Renal pelvis (tissue), 12 donors: ENCODE measurements at places on chromosomes 5 and 9.
A peak's percentile ranks its signal among the peaks of the same experiment; 100 is the strongest.

DNA sequence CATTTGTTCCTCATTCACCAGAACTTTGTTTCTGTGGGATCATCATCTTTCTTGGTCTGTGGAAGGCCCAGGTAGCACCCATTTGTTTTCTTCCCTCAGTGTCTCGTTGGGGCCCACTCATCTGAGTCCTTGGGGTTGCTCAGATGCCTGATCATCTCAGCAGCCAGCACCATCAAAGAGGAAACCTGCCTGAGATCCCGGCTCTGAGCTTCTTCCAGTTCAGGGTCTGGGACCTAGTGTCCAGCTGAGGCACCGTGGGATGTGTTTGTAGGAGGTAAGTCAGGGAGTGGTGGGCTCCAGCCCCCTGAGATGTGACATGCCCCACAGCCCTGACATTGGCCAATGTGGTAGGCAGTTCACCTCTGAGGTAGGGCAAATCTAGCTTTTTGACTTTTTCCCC lies 9.4 kb upstream of the CD180 start:
- DNase-seq, result no peak

DNA sequence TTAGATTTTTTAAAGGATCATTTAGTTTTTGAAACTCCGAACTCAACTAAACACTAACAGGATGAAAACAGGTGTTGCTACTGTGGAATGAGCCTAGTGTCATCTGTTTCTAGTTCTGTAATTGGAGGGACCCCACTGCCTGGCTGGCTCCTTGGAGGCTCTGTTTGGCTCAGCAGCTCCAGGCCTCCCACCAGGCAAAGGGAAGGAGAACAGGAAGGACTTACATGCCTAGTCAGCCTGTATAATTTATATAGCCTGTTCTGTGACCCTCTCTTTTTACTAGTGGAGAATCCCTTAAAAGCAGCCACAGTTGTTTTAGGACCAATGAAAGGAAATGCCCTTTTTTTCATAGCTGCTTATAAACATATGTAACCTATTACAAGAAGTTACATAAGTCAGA lies 21.1 kb upstream of the C5orf24 start:
- no peak for DNase-seq

DNA sequence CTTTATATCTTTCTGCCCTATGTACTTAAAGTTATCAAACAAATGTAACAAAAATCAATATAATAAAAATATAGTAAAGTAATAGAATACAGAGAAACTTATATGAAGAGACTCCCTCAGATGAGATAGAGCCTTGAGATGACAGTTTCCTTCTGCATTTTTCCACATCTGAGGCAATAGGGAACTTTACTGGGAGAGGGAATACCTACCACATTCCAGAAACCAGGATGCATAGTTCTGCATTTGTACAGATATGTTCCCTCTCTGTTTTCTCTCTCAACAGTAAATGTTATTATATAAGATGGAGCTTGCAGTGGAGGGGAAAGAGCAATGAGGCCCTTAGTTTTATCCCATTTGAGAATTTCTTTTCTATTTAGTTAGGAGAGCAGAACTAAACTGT lies 109.6 kb upstream of the KCNN2 start:
- DNase-seq, result no peak

- no peak for DNase-seq
Measured at GRCh38 chr5:168171901-168172759, 119.3 kb upstream of the WWC1 start.

DNA sequence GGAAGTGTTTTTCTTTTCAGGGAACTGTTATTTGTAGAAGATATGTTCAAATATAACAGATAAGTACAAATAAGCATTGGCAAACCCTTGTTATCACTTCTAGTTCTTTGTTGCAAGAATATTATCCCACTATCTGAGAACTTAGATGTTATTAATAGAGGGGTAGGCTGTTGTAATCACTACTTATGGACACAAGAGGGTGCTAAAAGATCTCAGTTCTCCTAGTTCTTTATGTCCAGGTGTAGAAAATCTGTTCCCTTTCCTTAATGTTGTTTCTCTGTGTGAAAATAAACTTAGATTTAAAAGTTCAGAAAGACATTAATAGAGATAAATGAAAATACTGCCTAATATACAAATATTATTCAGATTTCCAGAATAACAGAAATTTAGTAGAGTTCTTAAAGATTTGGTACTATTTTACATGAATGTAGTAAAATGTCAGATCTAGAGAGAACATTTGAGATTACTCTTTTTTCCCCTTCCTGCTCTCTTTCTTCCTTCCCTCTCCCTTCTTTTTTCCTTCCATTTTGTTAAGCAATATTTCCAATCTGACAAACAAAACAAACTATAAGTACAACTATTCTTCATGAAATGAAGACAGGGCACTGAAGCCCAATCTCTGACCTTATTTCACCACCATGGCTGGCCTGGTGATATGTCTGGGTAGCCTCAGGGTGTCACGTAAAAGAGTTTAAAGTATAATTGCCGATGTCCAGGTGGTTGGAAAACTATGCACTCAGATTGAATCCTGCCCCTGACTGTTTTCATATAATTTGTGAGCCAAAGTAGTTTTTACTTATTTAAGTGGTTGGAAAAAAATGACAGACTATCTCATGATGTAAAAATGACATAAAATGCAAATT lies 43.6 kb upstream of the C5orf46 start:
- peak; percentile 22 for DNase-seq

GRCh38 chr9:4235871-4236804 lies 63.7 kb downstream of the GLIS3 start:
- peak; percentile 52 for DNase-seq

DNA sequence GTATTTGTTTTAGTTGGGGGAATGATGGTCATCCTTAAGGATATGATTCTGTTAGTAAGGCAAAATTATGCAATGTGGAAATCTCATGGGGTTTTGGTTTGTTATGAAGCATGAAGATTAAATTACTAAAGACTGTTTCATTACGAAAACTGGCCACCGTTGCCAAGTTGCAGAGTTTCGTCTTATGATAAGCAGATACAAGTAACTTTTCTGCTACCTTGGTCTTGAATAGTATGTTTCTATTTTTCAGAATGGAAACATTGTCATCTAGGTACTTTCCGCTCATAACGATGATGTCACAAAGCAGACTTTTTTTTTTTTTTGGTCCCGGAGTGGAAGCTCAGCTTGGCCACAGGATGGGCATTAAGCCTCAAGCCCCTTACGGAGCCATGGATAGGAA lies 4.2 kb downstream of the CCNI2 start:
- DNase-seq, result no peak

- no peak for DNase-seq
Measured at GRCh38 chr9:99326112-99326916, 104.2 kb downstream of the SEC61B start.

- DNase-seq, result no peak
Measured at GRCh38 chr9:134175808-134176598, 11.6 kb upstream of the RNU6ATAC start.

DNA sequence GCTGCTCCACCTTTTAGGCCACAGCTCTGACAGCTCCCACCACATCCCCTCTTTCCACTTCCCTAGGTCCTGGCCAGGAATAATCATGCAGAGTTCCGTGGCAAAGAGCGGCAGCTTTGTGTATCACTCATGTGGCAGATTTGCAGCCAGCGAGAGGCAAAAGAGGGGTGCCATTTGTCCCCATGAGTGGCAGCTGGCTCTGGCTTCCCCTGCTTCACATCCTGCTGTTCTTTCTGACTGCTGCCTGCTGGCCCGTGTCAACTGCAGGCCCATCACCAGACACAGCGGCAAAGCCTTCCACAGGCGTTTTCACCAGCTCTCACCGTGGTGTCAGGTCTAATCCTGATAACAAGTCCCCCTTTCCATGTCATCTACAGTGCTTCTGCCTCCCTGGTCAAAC lies 430.6 kb upstream of the DAP start:
- DNase-seq, result no peak

- DNase-seq, result no peak
Measured at GRCh38 chr9:121404906-121405305, 34.9 kb upstream of the STOM start.

DNA sequence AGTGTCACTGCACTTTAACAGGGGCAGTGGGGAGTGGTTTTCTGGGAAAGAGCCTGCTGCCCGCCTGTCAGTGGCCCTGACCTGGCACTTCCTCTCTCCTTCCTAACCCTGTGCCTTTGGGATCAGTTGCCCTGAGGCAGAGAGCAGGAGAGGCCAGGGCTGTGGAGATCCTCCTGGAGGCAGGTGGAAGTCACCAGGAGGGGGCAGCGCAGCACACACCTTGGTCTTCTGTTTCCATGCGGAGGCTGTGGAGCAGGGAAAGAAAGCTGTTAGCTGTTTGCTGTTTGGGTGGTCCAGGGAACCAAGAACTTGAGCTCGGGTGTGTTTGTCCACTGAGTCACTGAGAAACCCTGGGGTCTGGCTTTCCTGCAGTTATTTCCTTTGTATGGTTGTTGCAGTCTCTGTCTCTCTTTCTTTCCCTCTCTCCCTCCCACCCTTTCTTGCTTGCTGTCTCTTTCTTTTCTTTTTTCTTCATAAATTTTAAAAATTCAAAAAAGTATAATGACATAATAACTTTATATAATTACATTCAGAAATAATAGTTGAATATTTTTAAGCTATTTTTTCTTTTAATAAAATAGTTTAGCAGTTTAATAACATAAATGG lies 28.1 kb downstream of the NTRK2 start:
- DNase-seq, result peak; percentile 59

DNA sequence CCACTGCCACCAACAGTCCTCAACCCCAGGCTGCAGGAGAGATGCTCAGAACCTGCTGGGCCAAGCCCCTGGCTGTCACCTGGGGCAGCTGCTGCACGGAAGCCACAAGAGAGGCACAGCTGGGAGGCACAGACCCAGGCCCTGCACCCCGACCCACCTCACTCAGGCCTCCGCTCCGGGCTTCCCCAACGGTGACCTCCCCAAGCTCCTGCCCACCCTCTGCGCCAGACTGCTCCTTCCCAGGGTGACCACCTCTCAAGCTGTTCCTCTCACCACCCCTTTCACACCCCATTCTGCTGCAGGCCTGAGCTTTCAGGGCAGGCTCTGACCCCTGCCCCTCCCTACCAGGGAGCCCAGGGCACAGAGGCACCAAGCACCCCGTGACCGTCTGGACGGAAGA lies 33.0 kb downstream of the VAV2 start:
- DNase-seq, result no peak

DNA sequence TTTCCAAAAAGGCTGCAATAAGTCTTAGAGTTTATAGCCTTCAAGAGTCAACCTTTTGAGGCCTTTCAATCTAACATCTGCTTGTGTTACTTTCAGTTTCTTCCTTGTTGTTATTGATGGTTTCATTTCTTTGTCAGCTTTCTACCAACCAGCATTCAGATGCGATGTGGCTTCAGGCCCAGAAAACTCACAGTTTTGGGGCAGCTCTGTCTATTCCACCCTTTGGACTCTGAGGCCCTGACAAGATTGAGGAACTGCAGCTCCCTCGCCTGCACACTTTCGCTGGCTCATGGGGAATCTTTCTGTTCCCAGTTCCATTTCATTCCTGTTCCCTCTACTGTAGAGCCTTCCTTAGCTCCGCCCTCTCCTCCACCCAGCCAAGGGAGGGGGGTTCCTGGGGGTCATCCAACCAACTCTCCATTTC lies 13.3 kb upstream of the WHRN start:
- no peak for DNase-seq

GRCh38 chr5:32076699-32077695 lies 97.1 kb downstream of the GOLPH3 start:
- DNase-seq, result peak; percentile 49

DNA sequence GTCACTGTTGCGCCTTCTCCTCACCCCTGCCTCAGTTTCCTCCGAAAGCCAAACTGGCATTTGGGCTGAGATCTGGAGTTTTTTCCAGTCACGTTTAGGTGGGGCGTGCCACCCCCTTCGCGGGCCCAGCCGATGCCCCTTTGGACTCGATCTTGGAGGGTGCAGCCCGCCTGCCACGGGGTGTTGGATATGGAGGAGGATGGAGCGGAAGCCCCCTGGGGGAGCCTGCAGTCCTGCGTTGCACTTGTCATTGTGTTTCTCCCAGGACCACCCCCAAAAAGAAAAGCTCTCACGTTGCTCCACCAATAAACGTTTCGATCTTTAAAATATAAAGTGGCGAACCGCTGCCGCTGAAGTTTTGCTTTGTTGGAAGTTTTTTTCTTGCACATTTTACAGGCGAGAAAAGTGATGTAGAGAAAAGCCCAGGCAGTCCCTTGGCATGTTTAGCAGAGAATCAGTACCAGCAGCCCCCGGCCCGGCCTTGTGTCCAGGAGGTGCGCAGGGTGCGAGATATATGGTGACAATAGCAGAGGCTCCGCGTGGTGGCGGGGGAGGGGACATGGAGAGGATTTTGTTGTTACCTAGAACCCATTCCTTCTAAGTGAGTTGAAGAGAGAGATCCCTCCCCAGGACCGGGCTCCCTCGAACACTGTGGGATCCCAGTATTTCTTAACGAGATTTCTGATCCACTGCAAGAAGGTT lies 681 bp downstream of the F2R start:
- no peak for DNase-seq

DNA sequence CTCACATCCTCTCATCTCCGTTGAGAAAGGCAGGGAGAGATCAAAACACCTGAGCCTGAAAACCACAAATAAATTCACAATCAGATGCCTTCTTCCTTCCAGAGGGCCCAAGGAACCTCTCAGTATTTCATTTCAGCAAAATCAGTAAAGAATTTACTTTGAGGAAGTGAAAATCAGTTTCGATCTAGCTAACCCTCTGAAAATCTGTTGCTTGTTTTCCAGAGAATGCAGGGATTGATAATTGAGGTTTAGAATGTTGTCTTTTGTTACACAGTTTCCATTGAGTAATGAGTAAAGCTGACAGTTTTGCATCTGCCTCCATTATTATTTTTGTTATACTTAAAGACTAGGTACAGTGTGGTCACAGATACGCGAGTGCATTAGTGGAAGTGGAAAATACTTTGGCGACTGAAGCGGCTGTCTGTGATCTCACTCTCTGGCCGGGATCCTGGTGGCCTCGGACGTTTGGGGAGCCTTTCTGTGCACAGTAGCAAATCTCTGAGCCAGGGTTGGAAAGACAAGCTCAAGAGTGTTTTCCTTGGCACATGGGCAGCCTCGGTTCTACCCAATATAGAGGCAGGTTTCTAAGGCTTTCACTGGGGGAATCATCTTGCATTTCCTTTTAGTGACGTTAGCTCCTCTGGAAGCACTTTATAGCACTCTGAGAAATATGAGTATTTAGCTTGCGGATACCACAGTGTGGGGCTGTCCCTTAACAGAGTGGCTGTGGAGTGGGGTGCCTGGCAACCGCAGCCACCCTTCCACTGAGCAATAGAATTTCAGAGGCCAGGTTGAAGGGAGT lies 32.2 kb upstream of the ANGPTL2 start:
- DNase-seq, result no peak

DNA sequence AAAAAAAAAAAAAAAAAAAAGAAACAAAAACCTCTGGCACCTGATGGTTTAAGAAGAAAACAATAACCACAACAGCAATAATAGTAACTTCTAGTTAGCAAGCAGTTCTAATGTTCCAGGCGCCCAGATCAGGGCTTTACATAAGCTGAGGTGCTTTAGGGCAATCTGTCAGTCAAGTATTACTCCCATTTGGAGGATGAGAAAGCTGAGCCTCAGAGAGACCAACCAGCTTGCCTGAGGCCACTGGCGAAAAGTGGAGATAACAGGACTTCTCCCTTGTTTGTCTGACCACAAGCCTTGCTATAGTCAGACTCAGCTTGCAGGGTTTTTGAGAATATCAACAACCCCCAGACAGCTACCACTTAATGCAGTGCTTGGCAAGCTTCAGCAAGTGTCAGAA lies 83.5 kb upstream of the BOD1 start:
- no peak for DNase-seq
